ENCODE measurements at places on chromosomes 7 and 10.

DNA sequence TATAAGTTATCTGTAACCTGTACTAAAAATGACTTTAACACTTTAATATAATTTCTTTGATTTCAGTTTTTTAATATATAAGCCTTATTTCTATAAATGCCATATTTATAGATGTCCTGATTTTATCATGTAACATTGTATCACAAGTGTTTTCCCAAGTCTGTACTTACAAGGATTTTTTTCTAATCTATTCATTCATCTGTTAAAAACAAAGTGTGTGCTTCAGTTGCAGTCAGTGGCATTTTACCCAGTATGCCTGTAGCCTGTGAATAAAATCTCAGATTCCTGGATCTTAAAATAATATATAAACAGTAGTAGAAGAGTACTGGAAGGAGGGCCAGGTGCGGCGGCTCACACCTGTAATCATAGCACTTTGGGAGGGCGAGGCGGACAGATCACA is 17.4 kb downstream of the PRKRIP1 start:
- H3K36me3 ChIP-seq, result peaks cover 20% of the 10 kb centered on the region
- no peak overlapping the region for H3K4me3 ChIP-seq
- H3K27me3 ChIP-seq, result no peaks in the 10 kb centered on the region
- no peak overlapping the region for H3K27ac ChIP-seq

GRCh38 chr10:126021833-126022500 is 125.6 kb downstream of the FANK1 start:
- no peak overlapping the region for H3K27ac ChIP-seq
- no peak overlapping the region for H3K4me3 ChIP-seq
- no peak for DNase-seq
- no peaks in the 10 kb centered on the region for H3K27me3 ChIP-seq
- H3K36me3 ChIP-seq, result no peaks in the 10 kb centered on the region
- H3K4me1 ChIP-seq, result no peaks in the 10 kb centered on the region

GRCh38 chr10:2887391-2888070 is 179.8 kb upstream of the PFKP start:
- H3K4me1 ChIP-seq, result no peaks in the 10 kb centered on the region
- H3K36me3 ChIP-seq, result no peaks in the 10 kb centered on the region
- H3K4me3 ChIP-seq, result no peak overlapping the region
- no peaks in the 10 kb centered on the region for H3K27me3 ChIP-seq
- DNase-seq, result no peak

DNA sequence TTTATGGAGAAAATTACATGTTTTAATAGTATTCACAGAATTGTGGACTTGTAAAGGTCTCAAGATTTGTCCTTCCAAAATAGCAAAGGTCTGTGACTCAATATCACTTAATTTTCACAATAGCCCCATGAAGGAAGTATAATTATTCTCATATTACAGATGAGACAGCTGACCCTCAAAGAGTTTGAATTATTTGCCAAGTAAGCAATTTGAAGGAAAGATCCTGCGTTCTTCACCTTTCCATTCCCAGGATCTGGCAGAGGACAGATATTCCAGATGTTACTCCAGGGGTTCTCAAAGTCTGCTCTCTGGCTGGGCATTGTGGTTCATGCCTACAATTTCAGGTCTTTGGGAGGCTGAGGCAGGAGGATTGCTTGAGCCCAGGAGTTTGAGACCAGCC is 559.4 kb upstream of the AUTS2 start:
- no peak for DNase-seq
- no peaks in the 10 kb centered on the region for H3K36me3 ChIP-seq
- no peaks in the 10 kb centered on the region for H3K27me3 ChIP-seq
- H3K4me1 ChIP-seq, result no peaks in the 10 kb centered on the region
- H3K4me3 ChIP-seq, result no peak overlapping the region

DNA sequence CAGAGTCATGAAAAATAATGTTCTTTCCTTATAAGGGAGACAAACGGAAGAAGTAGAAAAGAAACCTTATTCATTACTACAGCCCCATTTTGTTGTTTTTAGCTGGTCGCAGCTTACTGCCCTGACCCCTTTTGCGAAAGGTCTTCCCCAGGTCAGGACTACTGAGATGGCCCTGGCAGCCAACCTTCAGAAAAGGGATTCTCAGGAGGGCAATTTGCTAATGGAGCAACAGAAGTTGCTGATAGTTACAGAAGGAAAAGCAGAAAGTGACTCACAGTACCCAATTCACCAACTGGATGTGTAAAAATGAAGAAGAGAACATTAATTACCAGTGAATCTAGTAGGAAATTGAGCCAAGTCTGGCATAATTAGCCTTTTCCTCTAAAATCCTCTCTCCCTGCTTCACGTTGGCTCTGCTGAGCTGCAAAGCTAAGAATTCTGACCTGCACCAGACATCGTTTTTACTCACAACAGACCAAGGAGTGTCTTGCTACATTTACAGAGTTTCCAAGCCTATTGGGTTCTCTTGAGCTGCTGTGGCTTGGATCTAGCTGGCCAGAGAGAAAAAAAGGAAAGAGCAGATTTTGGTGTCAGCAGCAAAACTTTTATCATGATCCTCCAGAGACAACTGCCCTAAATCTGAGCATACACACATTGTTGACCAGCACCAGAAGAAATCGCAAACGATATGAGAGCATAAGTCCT is 499.9 kb upstream of the FZD8 start:
- no peaks in the 10 kb centered on the region for H3K27me3 ChIP-seq
- no peak overlapping the region for H3K27ac ChIP-seq
- no peak overlapping the region for H3K4me3 ChIP-seq
- no peaks in the 10 kb centered on the region for H3K4me1 ChIP-seq
- DNase-seq, result no peak
- no peaks in the 10 kb centered on the region for H3K36me3 ChIP-seq

Measured in effector memory CD4-positive, alpha-beta T cell (primary cell).